Fibroblast of the aortic adventitia (primary cell): ENCODE measurements at places on chromosomes 16 and 17. TPM values are rescaled to one million over a fixed set of nuclear protein-coding genes. Genes with fewer than 3 reads are reported as not detected.
A peak's percentile ranks its signal among the peaks of the same experiment; 100 is the strongest.

GRCh38 chr17:35046245-35046644, 17.3 kb downstream of the RFFL start:
- no peak for DNase-seq

The DDX42 gene
- 76.3 and 157 TPM in 2 replicates for total RNA-seq

- DNase-seq, result no peak
Observed at GRCh38 chr17:79931817-79932309, 92.6 kb upstream of the CBX4 start.

- DNase-seq, result peak; percentile 73
Observed at GRCh38 chr17:82414548-82415281, 3.4 kb upstream of the HEXD start.

DNA sequence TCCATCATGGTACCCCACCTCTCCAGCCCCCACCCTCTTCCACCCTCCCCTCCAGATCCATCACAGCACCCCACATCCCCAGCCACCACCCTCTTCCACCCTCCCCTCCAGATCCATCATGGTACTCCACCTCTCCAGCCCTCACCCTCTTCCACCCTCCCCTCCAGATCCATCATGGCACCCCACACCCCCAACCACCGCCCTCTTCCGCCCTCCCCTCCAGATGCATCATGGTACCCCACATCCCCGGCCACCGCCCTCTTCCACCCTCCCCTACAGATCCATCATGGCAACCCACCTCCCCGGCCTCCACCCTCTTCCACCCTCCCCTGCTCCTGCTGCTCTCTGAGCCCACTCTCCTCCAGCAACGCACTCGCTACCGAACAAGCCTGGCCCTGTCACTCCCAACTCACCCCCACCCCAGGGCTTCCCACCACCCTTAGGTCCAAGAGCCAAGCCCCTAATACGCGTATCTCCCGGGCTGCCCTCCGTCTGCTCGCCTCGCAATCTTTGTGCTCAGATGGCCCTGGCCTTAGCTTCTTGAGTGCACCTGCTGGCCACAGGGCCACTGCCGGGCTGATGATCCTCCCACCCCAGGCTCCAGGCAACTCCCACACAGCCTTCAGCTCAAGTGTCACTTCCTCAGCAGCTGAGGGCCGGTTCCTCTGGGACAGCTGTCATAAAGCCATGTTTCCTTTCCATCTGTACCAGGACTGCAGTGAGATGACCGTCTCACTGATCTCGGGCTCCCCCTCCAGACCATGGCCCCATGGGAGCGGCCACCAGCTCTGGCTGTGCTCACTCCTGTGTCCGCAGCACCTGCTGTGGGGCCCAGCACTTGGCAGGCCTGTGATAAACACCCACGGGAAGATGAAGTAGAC, 25.5 kb downstream of the KDM8 start:
- no peak for DNase-seq

The PAFAH1B1 gene
- total RNA-seq, result 81.0 and 131 TPM in 2 replicates

The DHX8 gene
- total RNA-seq, result 44.1 and 58.4 TPM in 2 replicates

- DNase-seq, result no peak
Observed at GRCh38 chr17:77909816-77910215, 48.7 kb upstream of the TNRC6C start.

The ITGB4 gene
- 0.09 and 0.16 TPM in 2 replicates for total RNA-seq

DNA sequence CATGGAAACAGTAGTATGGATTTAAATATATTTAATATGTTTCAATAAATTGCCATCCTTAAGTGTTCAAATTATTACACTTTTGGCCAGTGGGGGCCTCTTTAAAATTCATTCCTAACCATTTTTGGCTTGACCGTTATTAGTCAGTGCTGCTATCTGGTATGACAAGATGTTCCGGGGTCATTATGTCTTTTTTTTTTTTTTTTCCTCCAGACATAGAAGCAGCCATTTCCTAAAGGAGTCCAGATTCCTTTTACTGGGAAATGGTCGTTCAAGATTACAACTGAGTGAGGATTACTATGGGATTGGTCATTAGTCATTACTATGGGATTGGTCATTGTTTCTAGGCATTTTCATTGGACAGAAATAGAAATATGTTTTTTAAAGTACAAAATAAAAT, 53.4 kb downstream of the NF1 start:
- no peak for DNase-seq

DNA sequence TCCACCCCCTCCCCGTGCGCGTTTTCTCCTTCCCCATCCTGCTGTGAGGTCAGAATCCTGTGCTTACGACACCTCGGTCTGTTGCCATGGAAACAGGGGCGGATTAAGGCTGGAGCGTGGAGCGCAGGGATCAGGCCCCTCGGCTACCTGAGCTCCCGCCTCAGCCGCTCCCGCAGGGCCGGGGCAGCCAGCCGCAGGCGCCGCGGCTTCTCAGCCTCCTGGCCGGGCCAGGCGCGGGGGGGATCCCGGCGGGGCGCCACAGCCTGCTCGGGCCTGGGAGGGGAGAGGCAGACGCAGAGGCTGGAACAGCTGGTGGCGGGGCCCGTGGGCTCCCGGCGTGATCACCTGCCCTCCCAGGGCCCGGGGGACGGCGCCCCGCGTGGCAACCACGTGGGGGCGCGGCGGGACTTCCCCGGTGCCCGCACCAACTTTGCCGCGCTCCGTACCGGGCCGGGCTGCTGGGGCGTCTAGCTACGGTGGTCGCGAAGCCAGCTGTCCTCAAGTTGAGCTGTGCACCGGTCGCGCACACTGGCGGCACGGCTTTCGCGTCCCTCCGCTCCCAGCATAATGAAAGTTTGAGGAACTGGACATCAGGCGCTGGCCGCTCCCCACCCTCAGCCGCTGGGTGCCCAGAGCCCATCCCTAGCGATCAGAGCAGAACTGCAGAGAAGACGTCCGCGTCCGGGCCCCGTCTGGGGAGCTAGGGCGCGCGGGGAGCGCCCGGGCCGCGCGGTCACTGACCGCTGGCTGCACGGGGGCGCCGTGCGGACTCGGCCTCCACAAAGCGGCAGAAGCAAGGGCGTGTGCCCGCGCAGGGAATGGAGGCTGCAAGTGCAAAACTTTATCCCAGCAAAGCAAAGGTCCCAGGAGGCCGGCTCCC, 1.2 kb downstream of the RTN4RL1 start:
- peak; percentile 35 for DNase-seq

DNA sequence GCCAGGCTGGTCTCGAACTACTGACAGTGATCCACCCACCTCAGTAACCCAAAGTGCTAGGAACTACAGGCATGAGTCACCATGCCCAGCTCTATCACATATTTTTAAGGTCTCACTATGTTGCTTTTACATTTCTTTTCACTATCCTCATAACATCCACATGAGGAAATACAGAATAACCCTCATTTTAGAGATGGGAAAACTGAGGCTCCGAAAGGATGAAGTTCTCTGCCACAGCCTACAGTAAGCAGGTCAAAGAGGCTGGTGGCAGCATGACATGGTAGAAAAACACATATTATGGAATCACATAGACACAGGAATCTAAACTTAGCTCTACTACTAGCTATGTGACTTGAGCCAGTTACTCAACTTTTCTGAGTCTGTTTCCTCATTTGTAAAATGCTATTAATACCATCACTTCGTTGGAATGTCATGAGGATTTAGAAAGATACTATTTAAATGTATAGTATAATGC, 32.2 kb downstream of the APPBP2 start:
- DNase-seq, result no peak

The TMEM88 gene
- total RNA-seq, result 0.18 TPM in 1 of 2 replicates, not detected in the other

DNA sequence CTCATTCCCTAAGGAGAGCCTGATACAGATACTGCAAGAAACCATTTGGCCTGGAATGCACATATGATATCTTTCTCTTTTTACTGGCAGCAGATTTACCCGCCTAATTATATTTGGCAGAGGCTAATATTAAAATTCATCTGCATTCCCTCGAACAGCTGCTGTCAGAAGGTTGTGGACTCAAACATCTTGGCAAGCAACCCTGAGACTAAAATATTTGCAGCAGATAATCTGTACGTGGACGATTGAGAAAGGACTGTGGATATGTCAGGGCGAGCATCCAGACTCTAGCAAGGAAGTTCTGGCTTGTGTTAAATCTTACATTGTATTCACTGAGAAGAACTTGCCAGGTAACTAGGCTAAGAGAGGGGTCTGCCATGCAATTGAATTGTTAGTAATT, 65.2 kb downstream of the SNX20 start:
- peak; percentile 94 for DNase-seq

The TBC1D3C gene
- not detected in 2 replicates for total RNA-seq

DNA sequence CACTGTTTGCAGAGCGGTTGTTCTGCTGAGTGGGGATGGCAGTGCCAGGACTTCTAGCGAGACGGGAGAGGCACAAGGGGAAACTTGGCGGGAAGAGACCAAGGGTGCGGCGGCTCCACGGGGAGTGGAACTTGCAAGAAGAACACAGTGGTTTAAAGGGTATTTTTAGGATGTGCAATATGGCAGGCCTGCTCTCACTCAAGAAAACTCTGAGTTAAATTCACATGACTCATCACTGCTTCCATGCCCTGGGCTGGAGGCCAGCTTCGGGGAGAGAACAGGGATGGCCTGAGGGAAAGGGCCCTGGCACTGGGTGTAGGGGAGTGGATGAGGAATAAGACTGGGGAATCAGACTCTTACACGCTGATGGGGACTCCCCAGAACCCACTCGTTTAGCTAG, 13.3 kb upstream of the CD300LD start:
- DNase-seq, result peak; percentile 77

DNA sequence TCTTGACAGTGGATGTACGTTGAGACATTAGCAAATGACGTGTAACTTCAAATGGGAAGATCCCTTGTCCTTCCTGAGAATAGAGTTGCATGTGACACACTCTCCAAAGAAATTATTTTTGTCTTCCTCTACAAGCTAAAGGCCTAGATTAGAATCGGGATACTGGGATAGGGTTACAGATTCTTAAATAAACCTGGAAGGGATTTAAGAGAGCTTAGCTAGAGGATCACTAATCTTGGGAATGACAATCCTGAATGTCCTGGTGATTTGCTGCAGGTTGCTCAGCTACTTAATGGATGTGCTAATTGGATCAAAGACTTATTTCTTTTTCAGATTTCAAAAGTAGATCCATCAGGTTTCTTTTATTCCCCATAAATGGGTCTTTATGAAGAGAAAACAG, 101.9 kb downstream of the KCNJ2 start:
- no peak for DNase-seq

DNA sequence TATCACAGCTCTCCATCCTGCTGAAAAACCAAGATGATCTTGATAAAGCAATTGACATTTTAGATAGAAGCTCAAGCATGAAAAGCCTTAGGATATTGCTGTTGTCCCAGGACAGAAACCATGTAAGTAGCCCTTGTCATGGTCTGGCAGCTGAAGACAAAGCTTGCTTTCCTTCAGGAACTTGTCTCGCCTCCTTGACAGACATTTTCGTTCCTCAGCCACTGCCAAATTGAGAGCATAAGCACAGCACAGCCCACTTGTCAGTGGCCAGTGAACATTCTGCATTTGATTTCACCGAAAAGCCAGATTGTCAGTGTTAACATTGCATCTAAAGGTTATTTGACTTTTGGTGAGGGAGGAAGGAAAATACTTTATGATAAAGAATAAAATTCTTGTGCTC, 35.6 kb downstream of the MAP3K3 start:
- no peak for DNase-seq

DNA sequence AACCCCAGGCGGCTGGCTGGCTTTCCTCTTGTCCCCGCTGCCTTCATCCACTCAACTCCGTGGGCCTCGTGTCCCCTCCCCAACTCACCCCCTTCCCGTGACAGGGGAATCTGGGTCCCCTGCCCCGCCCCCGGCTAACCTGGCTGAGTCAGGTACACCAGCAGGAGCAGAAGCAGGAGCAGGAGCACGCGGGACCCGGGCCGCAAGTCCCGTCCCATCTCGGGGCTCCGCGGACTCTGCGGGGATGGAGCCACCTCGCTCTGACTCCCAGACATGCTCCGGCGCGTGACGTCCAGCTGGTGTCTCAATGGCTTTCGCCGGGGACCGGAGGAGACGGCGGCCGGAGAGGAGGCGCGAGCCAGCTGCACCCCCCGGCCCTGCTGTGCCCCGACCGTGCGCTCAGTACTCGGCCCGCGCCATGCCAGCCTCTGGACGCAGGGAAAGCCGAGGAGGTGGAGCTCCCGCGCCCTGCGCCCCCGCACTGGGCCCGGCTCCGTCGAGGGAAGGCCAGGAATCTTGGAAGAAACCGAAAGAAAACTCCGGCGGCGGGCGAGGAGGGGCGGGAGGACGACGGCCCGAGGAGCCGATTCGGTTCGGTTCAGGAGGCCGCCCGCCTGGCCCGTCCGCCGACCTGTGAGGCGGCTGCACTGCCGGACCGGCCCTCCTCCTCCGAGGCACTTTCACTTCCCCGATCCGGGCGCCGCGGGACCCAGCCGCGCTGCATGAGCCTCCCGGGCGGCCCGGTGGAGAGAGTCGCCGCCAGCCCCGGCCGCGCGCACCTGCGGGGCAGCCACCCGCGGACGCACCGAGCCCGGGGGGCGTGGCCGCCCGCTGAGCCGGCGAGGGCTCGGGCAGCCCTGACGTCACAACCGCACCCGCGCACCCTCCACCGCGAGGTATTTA, at the start of the genes CXCL16 and ZMYND15:
Gene CXCL16 (minus strand): TSS at position 807 of the 903 bp plus-strand sequence. CDS start 589 bp downstream, at position 218.
Gene ZMYND15 (plus strand): TSS at position 712 of the 903 bp plus-strand sequence. CDS start 716 bp downstream, outside the sequence.
- DNase-seq, result peak; percentile 33

The TNP2 gene
- total RNA-seq, result not detected in 2 replicates

DNA sequence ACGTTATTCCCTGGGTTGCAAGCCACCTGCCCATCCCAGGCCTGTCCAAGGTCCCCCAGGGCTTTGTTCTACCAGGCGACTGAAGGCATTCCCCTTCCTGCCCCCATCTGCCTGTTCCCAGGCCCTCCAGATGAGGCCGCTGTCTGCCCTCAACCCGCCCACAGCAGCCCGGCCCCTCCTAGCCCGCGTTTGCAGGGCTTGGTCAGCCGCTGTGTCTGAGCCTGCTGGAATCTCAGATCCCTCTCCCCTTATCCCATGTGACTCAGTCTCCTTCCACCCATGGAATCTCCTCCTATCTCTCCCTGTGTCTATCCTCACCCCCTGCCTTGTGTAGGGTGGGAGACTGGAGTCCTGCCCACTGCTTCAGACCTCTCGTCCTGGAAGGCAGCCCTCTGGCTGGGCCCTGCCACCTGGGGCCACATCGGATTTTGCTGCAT, 186.0 kb upstream of the TNRC6C start:
- DNase-seq, result peak; percentile 50

The ACSM2B gene
- 0.49 TPM in 1 of 2 replicates, not detected in the other for total RNA-seq

The TBC1D26 gene
- total RNA-seq, result 0.65 TPM in 1 of 2 replicates, not detected in the other

The NPIPA8 gene
- total RNA-seq, result not detected in 2 replicates

GRCh38 chr17:79812353-79813258, 15.7 kb upstream of the CBX8 start:
- no peak for DNase-seq

GRCh38 chr16:11278681-11279628, 2.2 kb downstream of the PRM1 start:
- DNase-seq, result no peak

The TBC1D3K gene
- not detected in 2 replicates for total RNA-seq

DNA sequence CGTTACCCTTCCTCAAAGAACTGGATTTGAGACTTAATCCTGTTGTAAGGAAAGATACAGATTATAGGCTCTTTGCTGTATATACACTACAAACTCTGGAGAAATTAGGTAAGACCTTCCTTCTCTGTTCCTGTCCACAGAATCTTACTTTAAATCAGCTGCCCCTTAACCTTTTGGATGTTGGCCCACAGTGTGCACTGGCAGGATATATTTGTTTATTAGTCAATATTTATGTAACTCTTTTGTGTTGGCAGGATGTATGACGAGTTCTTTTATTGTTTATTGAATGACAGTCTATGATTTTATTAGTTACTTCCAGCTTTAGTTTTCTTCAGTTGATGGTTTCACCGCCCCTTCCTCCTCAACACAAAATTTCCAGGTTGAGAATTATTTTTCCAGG, 19.7 kb downstream of the LRRC36 start:
- no peak for DNase-seq

- DNase-seq, result peak; percentile 34
Observed at GRCh38 chr17:3843935-3844516, 2.0 kb downstream of the NCBP3 start.

The SLC5A10 gene
- total RNA-seq, result not detected in 2 replicates

GRCh38 chr16:11655655-11656054, 12.6 kb upstream of the SNN start:
- no peak for DNase-seq
